Central memory CD4-positive, alpha-beta T cell (primary cell): ENCODE measurements at places on chromosomes 1 and 21.

- DNase-seq = no peak
Measured at GRCh38 chr1:36076979-36077573, 6.8 kb upstream of the TEKT2 start.

GRCh38 chr1:170214117-170215032, 68.6 kb downstream of the NTMT2 start:
- DNase-seq = no peak

DNA sequence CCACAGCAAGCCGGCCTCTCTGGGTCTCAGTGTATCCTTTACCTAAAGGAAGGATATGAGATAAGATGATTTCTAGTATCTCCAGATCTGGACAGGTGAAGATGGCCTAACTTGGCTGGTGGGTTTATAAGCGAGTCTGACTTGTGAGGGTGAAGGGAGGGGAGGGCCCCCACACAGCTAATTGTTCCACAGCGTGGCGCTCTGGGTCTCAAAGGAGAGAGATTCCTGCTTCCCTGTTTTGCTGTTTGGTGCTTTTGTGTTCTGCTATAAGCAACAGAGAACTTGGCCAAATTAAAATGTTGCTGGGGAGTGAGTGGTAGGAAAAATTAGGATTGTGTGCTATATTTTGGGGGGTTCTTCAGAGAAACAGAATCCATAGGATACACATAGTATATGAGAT, 28.9 kb upstream of the NLRP3 start:
- DNase-seq = no peak

- DNase-seq = no peak
Measured at GRCh38 chr1:8789314-8790214, 27.9 kb downstream of the RERE start.

- DNase-seq = no peak
Measured at GRCh38 chr1:195717651-195718050, 890.6 kb downstream of the KCNT2 start.

- DNase-seq = no peak
Measured at GRCh38 chr1:1966071-1966740, 37.4 kb downstream of the CFAP74 start.

GRCh38 chr1:36148821-36149236, 457 bp downstream of the TRAPPC3 start:
- DNase-seq = no peak

DNA sequence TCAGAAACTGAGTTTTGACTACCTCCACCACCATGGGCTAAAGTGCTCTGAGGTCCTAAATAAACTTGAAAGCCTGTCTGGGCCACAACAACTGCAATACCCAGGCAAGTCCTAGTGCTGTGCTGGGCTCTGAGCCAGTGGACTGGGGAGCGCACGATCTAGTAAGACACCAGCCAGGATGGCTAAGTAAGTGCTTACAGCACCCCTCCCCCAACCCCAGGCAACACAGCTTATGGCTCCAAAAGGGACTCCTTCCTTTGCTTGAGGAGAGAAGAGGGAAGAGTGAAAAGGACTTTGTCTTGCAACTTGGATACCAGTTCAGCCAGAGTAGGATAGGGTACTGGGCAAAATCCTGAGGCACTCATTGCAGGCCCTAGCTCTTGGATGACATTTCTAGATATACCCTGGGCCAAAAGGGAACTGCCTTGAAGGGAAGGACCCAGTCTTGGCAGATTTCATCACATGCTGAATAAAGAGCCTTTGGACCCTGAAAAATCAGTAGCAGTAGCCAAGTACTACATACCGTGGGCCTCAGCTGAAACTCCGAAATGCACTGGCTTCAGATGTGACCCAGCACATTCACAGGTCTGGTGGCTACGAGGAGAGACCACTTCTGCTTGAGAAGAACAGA, 1.6 kb downstream of the C1orf105 start:
- DNase-seq = no peak

- DNase-seq = no peak
Measured at GRCh38 chr21:38467911-38468310, 30.4 kb downstream of the ERG start.

DNA sequence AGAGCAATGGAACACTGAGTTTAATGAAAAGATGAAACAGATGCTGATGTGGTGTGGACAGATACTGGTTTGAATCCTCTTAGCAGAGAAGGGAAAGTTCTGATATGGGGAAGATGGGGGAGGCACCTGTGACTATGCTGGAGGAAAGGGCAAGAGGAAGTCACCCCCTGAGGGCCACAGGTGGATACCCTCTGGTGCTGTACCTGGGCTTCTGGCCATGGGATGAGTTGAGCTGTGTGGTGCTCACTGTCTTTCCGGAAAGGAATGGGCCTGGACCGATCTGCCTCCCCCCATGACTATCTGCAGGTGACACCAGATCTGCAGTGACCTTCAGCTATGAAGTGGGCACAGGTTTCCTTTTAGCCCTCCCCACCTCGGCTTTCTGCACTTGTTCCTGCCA, 52.4 kb downstream of the IER5 start:
- DNase-seq = no peak

DNA sequence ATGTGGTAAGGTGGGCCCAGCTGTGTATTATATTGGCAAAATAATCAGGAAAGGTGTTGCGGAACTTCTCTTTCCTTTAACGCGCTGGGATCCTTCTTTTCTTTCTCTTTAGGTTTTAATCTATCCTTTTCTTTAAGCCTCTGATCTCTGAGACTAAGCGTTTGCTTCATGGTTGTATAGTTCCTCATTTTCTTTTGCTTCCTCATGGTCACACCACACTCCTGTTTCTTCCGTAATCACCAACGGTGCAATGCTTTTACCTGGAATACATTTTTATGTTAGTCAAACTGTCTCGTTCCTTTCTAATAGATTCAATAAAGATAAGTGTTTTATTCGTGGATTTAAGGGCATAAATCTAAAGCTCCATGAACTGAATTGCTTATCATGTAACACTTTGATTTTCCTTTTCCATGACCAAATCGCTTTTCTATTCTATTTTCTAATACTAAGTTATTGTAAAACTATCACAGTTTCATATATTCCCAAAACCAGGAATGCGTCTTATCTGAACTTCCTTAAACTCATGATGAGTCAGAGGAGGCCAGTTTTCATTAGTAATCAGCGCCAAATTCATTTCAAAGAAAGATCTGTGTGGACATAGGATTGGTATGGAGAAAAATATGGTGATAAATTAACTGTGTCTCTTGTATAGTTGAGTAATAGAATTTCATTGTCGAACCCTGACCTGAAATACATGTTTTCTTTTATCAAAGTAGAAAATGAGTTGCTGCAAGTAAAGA, 12.2 kb downstream of the SDCCAG8 start:
- DNase-seq = no peak

DNA sequence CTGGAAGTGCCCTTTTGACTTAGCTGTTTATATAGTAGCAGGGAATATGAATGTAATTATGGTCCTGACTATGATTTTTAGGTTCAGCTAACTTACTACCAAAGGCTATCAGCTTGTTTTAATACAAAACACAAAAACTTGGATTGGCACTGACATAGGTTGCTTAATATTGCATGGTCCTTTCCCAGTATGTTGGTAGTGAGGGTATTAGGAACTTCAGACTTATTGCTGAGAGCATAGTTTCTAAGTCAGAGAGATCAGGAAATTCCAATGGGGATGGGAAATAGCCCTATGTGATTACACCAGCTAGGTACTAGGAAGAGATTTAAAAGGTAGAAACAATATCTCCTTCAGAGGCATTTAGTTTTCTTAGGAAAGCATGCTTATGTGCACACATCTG, 7.7 kb downstream of the ARID1A start:
- DNase-seq = no peak

GRCh38 chr1:230465691-230466090, 39.6 kb upstream of the PGBD5 start:
- no peak for DNase-seq

- no peak for DNase-seq
Measured at GRCh38 chr1:32232558-32233304, 10.5 kb downstream of the EIF3I start.

GRCh38 chr1:233627376-233627775, 13.5 kb downstream of the KCNK1 start:
- DNase-seq = no peak

DNA sequence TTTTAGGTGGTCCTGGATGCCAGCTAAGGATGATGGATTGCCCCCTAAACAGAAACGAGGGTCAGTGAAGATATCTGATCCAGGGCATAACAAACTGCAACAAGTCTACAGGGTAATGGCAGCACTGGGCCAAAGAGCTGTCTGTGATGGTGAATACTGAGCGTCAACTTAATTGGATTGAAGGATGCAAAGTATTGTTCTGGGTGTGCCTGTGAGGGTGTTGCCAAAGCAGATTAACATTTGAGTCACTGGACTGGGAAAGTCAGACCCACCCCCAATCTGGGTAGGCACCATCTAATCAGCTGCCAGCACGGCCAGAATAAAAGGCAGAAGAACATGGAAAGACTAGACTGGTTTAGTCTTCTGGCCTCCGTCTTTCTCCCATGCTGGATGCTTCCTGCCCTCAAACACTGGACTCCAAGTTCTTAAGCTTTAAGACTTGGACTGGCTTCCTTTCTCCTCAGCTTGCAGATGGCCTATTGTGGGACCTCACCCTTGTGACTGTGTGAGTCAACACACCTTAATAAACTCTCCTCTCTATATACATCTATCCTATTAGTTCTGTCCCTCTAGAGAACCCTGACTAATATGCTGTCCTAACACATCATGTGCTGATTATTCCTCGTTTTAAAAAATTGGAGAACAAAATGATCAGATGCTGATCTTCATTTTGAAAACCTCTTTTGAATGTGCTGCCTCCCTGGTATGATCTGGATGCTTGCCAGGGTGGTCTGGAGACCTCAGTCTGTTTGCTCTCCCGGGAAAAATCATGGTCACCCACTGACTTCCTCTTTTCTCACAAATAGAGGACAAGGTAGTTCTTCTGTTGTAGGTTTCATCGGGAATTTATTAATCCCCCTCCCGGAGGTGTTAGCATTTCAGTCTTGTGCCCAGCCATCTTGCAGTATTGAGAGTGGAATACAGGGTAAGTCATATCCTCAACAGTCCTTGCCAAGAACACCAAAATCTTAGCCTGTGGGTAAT, 234.7 kb downstream of the SETD4 start:
- DNase-seq = no peak

DNA sequence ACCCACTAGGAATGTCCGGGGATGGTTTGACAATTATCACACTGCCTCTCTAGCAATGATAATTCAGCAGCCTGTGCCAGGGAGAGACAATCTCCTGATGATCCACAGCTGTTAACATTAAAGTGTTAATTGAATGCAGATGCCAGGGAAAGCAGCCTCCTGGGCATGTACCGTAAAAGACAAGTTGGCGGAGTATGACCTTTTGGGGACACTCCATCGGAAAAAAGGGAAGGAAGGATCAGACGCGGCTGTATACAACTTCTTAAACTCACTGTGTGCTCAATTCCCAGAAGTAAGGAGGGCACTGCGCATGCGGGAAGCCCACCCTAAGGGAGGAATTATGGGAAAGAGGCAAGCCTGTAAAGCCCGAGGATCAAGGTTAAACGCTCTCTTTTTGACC, 62.6 kb downstream of the MAP3K7CL start:
- DNase-seq = no peak

DNA sequence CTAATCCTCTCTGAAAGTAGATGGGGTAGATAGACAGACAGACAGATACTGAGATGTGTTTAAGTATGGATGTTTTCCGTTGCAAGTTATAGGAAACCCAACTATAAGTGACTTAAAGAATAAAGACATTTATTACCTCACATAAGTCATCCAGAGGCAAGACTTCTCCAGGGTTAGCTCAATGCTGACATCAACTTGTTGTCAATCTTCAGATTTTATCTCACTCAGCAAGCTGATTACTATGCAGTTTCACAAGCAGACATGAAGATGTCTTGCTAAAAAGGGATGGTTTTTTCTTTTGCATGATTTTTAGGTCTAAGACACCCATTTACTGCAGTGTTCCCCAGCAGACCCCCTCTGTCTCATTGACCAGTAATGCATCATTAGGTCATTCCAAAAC, 30.7 kb upstream of the ZNF362 start:
- DNase-seq = no peak

- no peak for DNase-seq
Measured at GRCh38 chr1:153801028-153801625, 25.9 kb downstream of the SLC27A3 start.

DNA sequence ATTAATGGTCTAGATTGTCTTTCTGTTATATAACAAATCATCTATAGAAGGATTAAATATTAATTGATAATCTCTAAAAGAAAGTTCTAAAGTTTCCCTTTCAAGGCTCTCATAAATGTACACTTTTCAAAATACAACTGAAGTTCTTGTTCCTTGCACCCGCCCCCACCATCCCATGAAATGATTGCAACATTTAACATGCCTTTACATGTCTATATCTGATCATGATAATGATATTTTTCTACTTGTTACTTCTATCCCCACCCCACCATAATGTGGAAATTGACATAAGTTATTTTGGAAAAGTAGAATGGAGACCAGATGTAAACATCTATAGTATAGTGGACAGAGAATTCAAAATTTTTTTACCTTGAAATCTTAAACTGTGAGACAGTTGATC, 186.6 kb downstream of the NTNG1 start:
- DNase-seq = no peak

DNA sequence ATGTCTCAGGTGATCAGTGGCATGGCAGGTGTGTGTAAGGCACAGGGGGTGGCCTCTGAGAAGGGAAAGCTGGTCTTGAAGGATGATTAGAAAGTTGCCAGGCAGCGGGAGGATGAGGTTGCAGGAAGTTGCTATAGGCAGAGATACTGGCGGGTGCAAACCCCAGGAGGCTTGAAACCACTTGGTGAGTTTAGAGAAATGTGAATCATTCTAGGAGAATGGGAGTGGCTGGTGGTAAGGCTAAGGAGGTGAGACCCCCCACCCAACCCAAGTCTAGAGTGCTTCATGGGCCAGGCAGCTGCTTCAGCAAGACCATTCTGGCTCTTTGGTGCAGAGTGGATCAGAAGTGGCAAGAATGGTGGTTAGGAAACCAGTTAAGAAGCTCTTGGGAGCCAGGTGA, 9.0 kb downstream of the SH2D2A start:
- DNase-seq = no peak
